Fibroblast of villous mesenchyme (primary cell): ENCODE measurements at places on chromosomes 12 and 14.

DNA sequence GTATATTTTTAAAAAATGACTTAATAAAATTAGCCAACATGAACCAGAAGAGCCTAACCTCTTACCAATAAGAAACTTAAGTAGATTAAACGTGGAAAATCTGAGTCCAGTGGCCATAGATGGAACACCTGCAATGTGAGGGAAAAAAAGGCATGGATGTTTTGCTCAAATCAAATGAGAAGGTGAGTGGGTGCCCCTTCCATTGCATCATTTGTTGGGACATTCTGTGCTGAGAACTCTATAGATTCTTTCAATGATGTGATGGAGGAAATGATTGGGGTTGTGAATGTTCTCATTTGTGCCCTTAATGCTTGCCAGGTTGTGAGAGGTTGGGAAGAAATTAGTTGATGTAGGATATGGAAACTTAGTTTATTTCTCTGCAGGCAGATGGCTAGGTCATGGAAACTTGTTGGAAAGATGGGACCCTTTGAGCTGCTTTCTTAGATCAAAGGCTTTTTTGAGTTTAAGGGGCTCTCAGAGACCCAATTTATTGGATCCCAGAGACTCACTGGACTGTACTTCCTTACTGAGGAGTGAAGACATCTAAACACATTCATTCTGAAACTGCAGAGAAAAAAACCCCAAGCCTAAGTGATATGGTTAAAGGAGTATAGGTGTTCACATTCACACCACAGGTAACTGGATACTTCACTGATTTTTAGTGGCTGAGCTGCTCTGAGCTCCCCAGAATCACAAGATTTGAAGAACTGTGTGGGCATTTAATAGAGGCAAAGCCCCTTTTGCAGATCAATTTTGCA is 95.9 kb downstream of the DACT1 start:
- no peak for DNase-seq

DNA sequence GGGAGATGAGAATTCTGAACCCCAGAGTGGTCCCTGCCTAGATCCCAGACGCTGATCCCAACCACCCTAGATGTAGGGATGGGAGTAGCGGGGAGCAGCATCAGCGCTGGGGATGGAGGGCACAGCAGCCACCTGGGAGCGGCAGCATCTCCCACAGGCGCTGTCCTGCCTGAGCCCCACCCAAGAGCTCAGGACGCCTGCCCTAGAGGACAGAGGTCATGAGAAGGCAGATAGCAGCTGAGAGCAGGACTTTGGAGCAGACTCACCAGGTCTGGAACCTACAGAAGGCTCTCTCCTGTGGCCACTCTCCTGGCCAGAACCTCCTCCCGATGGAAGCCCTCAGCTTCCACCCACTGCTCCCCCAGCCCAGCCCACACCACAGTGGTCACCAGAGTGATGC is 7.2 kb downstream of the CCDC85C start:
- DNase-seq, result no peak

- DNase-seq, result no peak
These were observed 221.5 kb downstream of the PDZRN4 start for GRCh38 chr12:41409628-41410027.

- DNase-seq, result no peak
These were observed 216.2 kb downstream of the DUSP6 start for GRCh38 chr12:89135976-89136634.

GRCh38 chr14:75090353-75090752 is 20.9 kb downstream of the ZC2HC1C start:
- no peak for DNase-seq

DNA sequence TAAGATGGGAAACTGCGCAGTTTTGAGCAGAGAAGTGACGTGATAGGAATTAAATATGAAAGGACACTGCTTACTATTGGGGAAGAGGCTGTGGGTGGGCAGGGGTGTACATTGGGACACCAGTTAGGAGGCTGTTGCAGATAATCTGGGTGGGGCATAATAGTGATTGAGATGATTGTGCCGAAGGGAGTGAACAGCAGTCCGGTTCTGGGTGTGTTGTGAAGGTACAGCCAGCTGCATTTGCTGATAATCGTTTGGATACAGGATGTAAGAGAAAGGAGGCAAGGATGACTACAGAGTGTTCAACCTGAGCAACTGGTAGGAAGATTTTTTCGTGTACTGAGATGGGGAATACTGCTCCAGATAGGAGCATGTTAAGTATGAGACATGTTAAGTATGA is 205.2 kb upstream of the NEDD1 start:
- DNase-seq, result no peak

GRCh38 chr14:104965561-104966231 is 12.5 kb downstream of the AHNAK2 start:
- DNase-seq, result no peak

DNA sequence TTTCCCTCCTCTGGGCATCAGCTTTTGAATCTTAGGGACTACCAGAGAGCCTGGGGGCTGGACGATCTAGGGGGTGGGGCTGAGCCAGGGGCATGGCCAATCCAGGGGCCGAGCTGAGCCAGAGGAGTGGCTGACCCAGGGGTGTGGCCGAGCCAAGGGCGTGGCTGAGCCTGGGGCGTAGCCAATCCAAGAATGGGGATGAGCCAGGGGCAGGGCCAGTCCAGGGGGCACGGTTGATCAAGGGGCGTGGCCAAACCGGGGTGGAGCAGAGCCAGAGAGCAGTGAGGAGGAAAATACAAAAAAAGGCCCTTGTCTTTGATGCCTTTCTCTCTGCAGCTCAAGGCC is 219.3 kb upstream of the NOS1 start:
- no peak for DNase-seq

- peak; percentile 94 for DNase-seq
These were observed 9.5 kb downstream of the POMT2 start for GRCh38 chr14:77311217-77311616.

DNA sequence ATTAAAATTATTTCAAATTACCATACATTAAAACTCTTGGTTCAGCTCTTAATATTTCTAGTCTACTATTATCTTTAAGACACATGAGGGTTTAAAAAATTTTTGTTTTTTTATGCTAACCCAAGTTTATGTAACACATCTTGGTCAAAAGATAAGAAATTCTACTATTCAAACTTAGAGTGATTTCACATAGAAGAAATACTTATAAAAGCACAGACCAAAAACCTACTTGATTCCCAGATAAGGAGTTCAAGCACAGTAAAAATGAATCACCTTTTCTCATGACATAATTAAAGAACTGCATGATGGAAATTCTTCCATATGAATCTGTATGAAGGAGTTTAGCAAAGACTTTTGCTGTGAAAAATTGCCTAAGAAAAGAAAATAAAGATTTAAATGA is 13.9 kb downstream of the PPP2R3C start:
- peak; percentile 32 for DNase-seq

DNA sequence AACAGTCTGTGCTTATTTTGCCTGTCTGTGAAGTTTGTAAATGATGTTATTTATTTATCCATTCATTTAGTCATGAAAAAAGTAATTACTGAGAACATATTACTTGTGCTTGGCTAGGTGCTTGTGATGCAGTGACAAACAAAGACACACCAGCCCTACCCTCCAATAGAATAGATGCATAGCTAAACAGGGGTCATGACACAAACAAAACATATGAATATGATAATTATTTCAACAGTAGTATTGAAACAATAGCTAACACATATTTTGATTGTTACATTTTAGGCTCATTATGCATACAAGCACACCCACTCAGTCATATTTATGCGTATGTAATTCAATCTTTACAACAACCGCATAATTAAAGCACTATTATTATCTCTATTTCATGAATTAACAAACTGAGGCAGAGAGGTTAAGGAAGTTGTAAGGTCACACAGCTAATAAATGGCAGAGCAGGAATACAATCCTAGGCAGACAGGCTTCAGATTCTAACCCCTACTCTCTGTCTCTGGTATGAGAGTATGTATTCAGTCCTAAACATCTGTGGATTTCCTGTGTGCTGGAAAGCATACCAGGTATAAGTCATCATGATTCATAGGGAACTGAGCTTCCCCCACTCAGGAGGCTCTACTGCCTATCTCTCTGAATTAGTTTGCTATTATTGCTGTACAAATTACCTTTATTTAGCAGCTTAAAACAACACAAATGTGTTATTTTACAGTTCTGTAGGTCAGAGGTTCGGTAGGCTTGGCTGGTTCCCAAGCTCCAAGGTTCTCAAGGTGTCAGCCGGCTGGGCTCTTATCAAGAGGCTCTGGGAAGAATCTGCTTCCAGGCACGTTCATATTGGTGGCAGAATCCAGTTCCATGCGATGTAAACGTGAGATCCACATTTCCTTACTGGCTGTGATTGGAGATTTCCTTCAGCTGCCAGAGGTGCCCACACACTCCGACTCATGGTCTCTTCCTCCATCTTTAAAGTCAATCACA is 509.4 kb downstream of the GALC start:
- DNase-seq, result peak; percentile 3

DNA sequence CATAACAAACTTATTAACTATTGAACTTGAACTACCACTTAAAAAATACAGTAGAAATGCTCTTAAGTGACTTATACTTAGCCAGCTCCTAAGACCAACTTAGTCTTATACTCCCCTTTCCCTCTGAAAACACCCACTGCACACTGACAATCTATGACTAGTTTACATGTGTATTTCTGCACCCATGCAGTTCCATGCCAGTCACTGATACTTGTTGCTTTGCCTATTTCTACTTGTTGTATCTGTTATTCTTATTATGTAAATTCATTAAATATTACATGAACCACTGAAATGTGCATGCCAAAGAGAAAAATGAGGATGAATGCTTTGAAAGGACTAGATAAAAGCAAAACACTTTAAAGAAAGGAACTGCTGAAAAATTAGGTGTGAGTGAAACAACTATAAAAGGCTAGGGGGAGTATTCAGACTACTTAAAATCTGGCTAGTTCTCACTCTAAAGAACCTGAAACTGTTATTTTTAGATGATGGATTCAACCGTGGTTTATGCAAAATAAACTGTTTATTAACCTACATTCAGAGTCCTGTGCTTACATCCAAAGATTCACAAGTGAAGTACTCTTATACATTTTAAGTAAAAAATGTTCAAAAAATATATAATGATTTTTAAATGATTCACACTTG is 74.7 kb downstream of the RPS6KA5 start:
- no peak for DNase-seq

GRCh38 chr12:113755098-113755497 is 211.0 kb downstream of the RBM19 start:
- DNase-seq, result no peak

GRCh38 chr14:60196291-60196690 is 31.1 kb upstream of the DHRS7 start:
- no peak for DNase-seq

DNA sequence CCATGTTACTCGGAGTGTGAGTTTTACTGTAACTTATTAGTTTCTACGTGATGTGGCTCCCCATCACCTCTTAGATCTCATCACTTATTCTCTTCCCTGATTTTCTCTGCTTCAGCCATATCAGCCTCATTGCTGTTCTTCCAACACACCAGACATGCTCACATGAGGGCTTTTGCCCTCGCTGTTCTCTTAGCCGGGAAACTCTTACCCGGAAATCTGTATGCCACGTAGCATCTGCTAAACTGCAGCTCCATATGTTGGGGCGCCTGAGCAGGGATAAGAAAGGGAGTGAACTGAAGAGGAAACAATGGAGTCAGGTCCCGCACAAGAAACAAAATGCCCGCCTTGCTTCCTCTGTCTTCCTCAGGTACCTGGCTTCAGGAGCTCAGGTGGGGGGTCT is 16.6 kb downstream of the SMUG1 start:
- DNase-seq, result no peak

- DNase-seq, result no peak
These were observed 14.0 kb downstream of the CEP290 start for GRCh38 chr12:88127855-88128254.

GRCh38 chr14:60805841-60806430 is 71.4 kb downstream of the MNAT1 start:
- DNase-seq, result peak; percentile 12

DNA sequence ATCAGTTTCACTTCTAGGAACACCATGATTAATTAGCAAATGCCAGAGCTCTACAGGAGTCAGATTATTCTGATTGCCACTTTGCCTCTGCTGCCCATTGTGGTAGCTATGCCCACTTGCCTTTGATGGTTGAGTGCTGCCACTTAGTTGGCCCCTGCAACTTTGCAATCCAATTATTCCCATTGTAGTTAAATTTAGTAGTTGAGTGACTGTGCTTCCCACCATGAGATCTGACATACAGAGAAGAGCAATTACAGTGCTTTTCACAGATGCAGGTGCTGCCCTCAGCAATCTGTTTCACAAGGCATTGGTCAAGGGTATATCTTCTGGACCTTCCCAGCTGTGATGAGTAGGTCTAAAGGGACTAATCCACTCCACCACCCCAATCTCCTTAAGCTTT is 468.4 kb upstream of the RGS6 start:
- DNase-seq, result no peak

- DNase-seq, result no peak
These were observed 1095.1 kb downstream of the BCL11B start for GRCh38 chr14:98176892-98177291.

DNA sequence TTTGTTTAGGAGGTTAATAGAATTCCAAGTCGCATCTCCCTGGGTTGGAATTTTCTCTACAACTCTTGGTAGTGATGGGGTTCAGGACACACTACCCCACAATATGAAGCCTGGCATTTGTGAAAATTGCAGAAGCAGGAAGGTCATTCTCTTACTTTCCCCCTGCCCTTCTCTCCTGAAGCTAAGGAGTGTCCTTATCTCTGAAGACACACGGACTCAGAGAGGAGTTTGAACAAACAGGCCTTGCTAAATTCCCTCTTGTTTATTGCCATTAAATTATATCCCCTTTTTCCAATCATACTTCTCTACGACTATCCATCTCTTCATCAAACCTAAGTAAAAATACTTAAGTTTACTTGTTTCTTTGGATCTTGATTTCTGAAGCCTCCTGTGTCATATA is 443.0 kb downstream of the RAD51B start:
- no peak for DNase-seq

DNA sequence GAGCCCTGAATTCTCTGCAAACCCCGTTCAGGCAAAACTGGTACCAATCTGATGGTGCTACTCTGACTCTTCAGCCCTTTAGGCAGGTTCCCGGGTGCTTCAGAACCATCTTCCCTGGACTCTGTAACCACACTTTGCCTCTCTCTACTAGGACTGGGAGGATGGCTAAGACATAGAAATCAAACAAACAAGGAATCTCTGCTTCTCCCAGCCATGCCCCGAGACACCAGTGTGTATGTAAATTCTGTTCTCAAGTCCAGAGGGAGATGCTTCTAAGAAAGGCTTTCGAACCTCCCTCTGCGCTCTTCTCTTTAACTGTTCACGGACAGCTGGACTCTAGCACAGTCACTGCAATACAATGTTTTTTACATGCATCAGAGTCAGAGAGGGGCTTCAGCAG is 1.9 kb upstream of the KCNK10 start:
- DNase-seq, result no peak

DNA sequence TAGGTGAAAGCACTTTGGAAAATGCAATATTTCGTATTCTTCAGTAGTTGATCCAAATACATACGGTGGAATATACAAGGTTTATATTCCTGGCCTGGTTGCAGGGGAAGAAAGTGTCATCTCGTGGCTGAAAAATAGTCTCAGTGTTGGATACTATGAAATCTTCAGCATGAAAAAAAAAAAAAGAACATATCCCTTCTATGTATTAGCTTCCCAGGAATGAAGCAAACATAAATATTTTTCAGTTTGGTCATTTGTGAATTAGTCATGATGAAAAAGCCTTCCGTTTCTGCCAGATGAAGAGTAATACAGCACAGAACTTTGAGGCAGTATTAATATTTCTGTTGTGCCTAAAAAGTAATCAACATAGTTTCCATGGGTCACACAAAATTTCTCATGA is 36.7 kb downstream of the FLRT2 start:
- DNase-seq, result peak; percentile 83
